ENCODE measurements at places on chromosomes 7 and 10.
A peak's percentile ranks its signal among the peaks of the same experiment; 100 is the strongest.

- DNase-seq: no peak
Measured at GRCh38 chr7:31933481-31933880, 136.7 kb downstream of the PDE1C start.

GRCh38 chr10:104333032-104333727 lies 5.1 kb downstream of the ITPRIP start:
- peak; percentile 82 for DNase-seq

GRCh38 chr10:119852822-119853221 lies 19.8 kb downstream of the MCMBP start:
- DNase-seq: no peak

- no peak for DNase-seq
Measured at GRCh38 chr10:113284635-113285034, 268.2 kb upstream of the HABP2 start.

DNA sequence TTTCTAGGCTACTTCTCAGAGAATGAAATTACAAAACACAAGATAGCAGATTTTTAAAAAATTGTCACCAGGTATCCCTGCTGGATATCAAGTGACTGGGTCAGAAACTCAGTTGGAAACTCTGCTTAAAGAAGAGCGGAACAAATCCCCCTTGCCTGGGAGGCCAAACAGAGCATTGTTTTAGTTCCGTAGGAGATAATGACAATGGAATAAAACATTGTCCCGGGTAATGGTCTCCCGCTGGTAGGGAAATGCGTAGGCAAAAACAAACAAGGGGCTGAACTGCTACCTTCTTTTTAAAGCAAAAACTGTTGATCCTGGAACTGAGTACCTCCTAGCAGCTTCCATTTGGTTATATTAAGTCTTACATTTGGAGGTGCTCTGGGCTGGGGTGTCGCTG lies 21.3 kb upstream of the VAX1 start:
- no peak for DNase-seq

DNA sequence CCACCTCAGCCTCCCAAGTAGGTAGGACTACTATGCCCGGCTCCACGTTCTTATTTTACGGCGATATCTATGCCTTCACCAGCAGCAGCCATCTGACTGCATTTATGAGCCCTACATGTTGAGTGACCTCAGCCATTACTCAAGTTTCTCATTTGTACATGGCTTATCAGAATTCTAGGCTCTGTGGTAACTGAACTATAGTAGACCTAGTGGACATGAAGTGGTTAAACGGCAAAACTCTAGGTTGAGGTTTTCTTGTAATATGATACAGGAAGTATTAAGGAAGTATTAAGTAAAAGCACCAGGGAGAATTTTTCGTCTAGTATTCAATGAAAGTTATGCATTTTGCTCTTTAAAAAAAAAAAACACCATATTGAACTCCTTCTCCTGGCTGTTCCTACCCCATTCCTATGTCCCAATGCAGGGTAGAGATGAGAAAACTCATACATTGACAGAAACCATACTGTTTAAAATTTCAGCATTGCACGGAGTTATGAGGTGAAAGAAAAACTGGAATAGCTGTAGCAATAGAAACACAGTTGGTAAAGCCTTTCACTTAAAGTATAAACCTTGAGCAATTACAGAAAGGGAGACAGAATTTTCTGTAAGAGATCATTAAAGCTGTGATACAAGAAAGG lies 39.8 kb upstream of the EPC1 start:
- DNase-seq: no peak

- DNase-seq: no peak
Measured at GRCh38 chr7:136533732-136534131, 334.7 kb upstream of the CHRM2 start.

DNA sequence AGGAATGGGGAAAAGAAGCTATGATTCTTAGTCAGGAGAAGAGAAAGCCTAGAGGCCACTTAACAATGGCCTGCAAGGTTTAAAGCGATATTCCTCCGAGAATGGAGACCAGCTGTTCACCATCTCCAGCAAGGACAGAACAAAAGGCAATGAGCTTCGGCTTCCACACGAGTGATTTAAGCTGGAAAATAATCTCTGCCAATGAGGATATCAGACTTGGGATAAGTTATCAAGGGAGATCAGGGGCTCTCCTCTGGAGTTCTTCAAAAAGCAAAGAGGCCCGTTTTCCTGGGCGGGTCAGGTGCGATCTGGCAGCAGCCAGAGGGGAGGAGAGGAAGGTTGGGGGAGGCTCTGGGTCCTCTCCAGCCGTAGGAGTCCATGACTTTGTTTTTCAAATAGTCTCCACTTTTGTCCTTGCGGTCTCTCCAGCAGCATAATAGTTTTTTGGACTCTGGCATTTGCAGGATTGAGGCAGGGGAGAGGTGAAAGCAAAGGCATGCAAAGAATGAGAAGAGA lies 211.3 kb downstream of the SKIDA1 start:
- no peak for DNase-seq

DNA sequence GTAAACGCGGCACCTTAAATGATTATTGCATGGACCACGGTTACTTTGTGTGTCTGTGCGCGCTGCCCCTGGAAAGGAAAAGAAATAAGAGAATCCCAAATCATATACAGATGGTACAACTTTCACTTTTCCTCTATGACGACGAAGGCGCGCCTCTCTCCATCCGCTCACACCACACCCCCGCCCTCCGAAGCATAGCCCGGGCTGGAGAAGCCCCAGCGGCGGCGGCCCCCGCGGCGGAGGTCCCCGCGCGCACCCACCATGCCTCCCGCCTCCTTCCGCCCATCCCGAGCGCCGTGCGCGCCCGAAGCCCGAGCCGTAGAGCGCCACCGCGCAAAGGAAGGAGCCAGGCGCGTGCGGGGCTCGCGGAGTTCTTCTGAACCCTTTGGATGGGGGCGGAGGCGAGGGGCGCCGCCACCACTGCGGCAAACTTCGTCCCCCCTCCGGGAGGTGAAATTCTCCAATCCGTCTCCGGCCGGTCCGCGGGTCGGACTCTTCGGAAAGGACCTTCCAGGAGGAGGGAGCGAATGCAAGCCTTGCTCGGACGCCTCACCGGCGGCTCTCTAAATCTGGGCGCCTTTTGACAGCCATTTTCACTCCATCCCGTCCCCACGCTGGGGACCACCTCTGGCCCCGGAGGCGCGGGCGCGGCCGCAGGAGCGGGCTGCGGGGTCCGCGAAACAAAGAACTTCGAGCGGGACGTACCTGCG lies 588 bp downstream of the GLI3 start:
- no peak for DNase-seq

- no peak for DNase-seq
Measured at GRCh38 chr7:1721047-1721690, 51.1 kb downstream of the ELFN1 start.

- DNase-seq: peak; percentile 75
Measured at GRCh38 chr7:129091484-129092002, 36.6 kb upstream of the TNPO3 start.

GRCh38 chr10:90319188-90319914 lies 538.5 kb downstream of the HTR7 start:
- no peak for DNase-seq

DNA sequence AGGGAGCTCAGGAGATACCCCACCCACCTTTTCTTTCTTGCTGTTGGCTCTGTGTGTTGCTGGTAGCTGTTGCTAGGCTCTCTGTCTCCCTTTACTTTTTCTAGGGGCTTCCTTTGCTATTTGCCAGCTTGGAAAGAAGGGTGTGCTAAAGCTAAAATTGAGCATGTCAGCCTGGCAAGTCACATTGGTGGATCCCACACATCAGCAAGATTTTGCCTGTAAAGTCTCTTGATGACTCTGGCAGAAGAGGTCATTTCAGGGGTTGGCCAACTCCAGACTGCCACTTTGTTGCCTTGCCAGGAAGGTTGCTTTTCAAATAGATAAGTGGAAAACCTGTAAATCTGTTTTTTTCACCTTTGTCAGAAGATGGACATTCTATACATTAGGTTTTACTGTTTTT lies 9.9 kb downstream of the CCNY start:
- DNase-seq: no peak

DNA sequence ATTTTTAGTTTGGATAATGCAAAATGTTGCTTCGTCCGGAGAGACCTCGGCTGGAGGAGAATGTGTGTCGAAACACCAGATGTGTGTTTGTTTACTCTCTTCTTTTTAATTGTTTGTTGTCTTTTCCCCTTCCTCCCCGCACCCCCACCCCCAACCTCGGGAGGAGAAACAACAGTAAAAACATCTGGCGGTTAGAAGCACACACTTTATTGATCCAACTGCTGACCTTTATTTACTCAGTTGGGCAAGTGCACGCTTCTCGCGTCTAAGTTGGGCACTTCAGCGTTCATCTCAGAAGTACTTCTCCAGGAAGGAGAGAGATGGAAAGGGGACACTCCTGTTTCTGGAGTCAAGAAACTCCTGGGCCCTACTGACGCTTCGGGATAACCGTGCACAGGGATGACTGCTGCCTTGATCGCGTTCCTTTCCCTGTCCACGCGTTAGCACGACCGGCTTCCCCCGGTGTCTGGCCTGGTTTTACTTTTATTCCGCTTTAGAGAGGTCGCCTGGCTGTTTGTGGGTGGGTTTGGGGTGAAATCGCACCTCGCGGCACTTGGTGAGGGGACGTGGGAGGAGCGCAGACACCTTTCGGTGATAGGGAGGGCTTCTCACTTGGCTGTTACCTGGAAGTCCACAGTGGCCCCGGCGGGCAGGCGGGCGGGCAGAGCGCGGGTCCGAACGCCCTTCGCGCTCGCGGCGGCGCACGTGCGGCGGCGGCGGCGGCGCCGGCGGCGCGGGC lies 168.3 kb upstream of the PPP1R3A start:
- no peak for DNase-seq

DNA sequence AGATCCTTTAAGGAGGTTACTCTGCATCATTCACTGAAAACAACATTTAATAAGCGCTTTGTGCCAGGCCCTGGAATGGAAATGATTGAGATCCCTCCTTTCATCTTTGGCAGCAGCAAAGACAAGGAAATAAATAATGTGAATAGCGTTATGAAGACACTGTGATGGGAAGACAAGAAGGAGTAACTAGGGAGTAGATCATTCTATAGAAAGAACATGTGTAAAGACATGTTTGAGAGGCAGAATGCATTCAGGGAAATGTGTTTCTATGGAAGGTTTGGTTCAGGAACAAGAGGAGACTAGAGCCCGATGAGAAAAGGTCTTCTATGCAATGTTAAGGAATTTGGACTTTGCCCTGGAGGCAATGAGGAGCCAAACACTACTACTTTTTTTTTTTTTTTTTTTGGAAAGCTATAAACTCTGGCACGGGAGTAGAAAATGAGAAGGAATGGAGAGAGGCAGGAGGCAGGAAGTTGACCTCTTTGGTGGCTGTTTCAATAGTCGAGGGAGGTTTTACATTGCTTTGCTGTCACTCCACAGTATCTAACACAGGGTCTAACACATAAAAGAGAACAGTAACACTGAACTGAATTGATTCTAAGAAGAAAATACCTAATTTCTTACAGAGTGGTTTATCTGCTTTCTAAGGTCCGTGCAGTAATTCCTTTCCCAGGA lies 44.9 kb downstream of the SMURF1 start:
- no peak for DNase-seq
